Stimulated activated CD8-positive, alpha-beta memory T cell treated with anti-CD3 and anti-CD28 coated beads, Interleukin-12 subunit alpha, Interleukin-12 subunit beta, amount 100 ng/mL, for 4 hours (primary cell): ENCODE measurements at places on chromosomes 5 and 9.

DNA sequence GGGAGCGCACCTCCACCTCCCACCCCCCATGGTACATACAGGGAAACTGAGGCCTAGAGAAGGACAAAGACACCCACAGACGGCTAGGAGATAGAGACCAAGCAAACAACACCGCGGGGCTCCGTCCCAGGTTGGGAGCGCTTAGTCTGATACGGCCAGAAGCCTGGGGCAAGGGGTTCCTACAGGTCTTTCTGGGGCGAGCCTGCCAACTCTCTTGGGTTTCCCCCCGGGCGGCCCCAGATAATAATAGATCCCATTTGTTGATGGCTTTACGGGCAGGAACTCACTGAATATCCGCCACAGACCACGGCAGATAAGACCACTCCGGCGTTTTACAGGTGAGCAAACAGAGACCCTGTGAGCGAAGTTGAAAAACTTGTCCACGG is 5.0 kb upstream of the EBF1 start:
- DNase-seq: no peak

DNA sequence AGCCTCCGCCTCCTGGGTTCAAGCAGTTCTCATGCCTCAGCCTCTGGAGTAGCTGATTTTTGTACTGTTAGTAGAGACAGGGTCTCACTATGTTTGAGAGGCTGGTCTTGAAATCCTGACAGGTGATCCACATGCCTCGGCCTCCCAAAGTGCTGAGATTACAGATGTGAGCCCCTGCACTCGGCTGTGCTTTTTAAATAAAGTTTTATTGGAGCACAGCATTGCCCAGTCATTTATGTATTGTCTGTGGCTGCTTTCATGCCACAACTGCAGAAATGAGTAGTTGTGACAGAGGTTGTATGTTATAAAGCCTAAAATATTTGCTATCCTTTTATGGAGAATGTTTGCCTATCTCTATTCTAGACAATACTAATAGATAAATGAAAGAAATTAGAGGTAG is 169.2 kb downstream of the AOPEP start:
- DNase-seq: no peak

GRCh38 chr9:82201196-82201595 is 212.6 kb downstream of the SPATA31D1 start:
- no peak for DNase-seq

GRCh38 chr9:38527503-38527902 is 92.9 kb downstream of the ANKRD18A start:
- no peak for DNase-seq
